ENCODE measurements at places on chromosomes 5 and 9.

DNA sequence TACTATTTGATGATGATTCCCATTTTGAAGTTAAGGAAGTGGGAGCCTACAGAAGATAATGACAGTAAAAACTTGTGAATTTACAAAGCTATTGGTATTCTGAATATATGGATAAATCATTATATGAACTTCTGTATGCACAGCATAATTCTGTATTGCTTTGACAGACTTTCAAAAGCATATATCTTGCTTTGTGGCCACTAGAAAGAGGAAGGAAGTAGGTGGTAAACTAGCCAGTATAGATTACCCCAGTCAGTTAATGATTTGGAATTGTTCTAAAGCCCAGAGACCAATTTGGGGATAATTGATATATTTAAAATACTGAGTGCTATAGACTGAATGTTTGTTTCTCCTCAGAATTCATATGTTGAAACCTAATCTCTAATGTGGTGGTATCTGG, 53.0 kb downstream of the NR2F1 start:
- DNase-seq = no peak

GRCh38 chr9:111298731-111299598, 31.1 kb downstream of the OR2K2 start:
- peak; percentile 76 for DNase-seq

GRCh38 chr5:24475101-24475500, 169.7 kb downstream of the CDH10 start:
- no peak for DNase-seq

GRCh38 chr9:6759185-6759977, 1.6 kb downstream of the KDM4C start:
- peak; percentile 87 for DNase-seq

- no peak for DNase-seq
Measured at GRCh38 chr9:21683484-21684175, 118.8 kb upstream of the MTAP start.

GRCh38 chr9:111501648-111502047, 17.5 kb upstream of the ECPAS start:
- DNase-seq = no peak

DNA sequence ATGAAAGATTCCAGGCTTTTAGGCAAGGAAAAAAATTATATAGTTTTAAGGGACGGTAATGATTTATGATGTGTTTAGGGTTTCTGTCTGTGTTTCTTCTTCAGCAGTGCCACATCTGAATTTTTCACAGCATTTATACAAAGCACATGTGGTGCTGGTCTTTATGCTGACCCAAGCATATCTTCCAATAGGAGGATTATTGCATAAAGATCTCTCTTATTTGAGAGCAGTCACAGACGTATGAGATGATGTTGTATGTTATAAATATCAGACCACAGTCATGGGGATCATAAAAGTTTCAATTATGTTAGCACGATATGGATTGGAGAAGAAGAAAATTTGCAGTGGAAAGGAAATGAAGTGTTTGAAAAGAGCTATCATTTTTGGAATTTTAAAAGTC, 150.9 kb downstream of the RASEF start:
- DNase-seq = no peak

DNA sequence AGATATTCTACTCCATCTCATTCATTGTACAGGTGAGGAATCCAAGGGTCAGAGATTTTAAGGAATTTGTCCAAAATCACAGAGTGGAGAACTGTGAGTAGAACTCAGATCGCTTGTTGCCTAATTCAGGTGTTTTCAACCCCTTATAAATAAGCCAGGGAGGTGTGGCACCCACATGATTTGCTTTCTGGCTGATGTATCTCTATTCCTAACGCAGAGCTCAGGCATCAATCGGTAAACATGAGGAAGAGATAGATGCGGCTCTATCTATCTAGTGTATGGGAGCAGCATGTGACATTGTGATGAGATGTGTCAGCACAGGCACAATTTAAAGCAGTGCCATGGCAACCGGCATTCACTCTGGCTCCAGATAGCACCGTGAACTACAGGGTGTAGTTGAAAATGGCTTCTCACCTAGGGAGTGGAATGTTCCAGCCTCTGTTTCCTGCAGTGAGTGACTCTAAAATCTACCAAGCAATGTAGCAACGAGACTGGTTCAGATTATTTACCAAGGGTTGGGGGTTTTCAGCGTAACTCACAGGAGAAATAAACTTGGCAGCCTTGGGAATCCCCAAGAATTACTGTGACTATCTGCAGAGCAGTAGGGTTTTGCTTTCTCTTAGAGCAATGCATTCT, 53.4 kb upstream of the SUB1 start:
- peak; percentile 80 for DNase-seq

DNA sequence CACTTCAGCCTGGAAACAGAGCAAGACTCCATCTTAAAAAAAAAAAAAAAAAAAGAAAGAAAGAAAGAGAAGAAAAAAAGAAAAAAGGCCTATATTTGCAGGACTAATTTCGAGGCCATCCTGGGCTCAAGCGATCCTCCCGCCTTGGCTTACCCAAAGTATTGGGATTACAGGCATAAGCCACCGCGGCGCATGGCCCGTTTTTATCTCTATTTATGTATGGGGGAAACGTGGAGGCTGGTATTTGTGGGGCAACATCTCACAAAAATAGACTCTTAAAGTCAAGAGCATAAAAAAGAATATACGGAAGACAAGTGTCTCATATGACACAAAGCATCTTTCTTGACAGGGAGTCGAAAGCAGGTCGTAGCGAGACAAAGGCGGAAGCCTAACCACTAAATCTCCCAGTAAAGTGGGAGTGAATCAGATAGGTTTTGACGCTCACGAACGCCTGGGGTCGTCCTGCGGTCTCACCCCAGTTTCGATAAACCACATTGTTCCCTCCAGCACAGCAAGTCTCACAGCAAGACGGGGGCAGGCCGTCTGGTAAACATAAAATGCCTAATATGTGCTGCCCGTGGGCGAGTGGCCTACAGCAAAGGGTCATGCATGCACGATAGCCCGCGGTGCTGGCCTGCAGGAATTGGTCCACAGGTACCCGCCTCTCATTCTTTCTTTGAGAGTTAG, 1.8 kb upstream of the TRIM41 start:
- DNase-seq = no peak

- no peak for DNase-seq
Measured at GRCh38 chr5:141949511-141949910, 8.5 kb downstream of the PCDH12 start.

DNA sequence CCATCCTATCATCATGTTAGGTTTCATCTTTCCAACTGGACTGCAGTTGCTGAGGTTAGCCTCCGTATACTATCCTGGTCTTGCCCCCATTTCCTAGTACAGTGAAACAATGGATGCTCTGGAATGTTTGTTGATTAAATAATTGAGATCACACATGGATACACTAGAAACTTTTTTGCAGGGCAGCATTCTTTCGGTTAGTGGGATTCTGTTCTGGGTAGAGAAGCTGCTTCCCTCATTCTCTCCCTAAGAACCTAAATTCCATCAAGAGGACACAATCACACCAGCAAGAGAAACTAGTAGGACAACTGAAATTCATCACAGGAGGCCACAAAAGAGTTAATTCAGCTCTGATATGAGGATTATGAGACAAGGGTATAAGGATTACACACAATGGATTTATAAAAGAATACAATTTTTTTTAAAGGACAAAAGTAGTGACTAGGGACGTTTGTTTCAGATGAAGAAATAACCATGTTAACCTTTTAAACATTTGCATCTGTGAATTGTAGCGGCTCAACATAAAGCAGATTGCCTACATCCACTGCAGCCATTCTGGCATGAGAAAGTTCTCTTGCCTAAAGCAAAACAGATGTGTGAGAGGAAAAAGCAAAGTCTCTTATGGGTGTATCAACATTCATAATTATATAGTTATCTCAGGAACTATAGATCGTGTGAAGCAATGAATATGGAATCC, 162.7 kb upstream of the LHFPL2 start:
- DNase-seq = no peak

GRCh38 chr9:109479822-109480221, 18.3 kb downstream of the PTPN3 start:
- no peak for DNase-seq

DNA sequence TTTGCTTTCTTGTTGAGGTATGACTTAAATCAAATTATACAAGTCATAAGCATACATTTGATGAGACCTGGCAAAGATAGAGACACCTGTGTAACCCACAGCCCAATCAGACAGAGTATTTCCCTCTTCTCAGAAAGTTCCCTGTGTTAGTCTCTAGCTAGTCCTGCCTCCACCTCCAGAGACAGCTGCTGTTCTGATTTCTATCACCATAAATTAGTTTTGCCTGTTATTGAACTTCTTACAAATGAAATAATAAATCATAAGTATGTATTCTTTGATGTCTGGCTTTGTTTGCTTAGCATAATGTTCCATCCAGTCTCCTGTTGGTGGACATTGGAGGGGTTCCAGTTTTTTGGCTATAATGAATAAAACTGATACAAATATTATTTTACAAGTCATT, 194.5 kb downstream of the ICE1 start:
- no peak for DNase-seq

- no peak for DNase-seq
Measured at GRCh38 chr9:69054989-69055388, 19.4 kb downstream of the FXN start.

- DNase-seq = no peak
Measured at GRCh38 chr5:113183694-113184093, 207.1 kb downstream of the DCP2 start.

DNA sequence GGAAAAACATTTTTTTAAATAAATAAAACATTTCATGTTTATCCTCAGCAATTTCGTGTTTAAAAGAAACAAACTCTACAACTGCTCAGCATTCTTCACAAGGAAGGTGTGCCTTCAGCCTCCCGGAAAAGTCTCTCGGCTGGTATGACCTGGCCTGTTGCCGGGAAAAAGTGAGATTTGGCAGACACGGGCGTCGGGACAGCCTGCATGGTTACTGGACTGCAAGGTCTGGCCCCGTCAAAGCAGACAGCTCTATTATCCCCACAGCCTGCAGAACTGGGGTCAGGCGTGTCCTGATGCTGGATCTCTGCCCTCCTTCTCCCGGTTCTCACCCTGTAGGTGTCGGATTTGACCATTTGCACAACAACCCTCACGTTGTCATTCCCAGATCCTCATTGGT, 120.3 kb upstream of the SPATA31C2 start:
- peak; percentile 79 for DNase-seq
